ENCODE measurements at places on chromosomes 13 and 19.

DNA sequence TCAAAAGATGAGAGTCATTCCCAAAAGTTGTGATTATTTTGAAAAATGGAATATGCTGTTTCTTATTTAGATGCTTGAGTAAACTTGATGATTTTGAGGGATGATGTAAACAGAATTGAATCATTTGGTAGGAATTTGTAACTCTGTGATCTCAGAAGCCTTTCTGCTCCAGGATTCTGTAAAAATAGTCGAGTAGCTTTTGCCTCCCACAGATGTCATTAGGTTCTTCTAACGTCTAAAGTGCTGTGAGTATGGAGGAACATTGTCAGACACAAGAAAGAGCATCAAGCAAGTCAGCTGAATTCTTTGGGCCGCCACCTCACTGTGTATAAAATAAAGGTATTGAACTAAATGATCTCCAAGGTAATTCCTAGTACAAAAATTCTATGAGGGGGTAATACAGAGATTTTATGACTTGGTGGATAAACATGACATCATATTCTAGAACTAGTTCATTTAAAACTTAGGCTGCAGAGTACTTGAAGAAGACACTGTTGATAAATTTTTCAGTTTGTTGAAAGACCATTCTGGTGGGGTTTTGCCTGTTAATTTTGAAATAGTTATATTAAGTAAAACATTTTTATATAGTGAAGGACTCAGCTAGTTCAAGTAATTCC is 1.4 kb upstream of the GPR183 start:
- DNase-seq = no peak

DNA sequence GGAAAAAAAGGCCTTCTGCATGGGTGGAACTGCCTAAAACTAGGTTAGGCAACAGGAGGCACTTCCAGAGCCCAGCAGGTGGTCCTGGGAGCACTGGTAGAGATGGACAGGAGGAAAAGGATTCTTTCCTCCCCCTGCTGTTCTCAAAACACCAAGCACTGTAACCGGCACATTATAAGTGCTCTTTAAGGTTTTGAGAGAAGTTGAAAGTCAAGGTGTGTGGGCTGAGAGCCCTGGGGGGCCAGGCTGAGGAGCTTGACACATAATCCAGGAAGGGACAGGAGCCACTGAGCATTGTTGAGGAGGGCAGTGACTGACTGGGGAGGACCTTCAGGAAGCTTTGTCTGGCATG is 32.3 kb downstream of the SPATA13 start:
- DNase-seq = no peak

- no peak for DNase-seq
These were observed 191.1 kb downstream of the RGCC start for GRCh38 chr13:41648314-41648935.

- peak; percentile 25 for DNase-seq
These were observed 106.8 kb downstream of the NHLRC3 start for GRCh38 chr13:39144941-39145533.

DNA sequence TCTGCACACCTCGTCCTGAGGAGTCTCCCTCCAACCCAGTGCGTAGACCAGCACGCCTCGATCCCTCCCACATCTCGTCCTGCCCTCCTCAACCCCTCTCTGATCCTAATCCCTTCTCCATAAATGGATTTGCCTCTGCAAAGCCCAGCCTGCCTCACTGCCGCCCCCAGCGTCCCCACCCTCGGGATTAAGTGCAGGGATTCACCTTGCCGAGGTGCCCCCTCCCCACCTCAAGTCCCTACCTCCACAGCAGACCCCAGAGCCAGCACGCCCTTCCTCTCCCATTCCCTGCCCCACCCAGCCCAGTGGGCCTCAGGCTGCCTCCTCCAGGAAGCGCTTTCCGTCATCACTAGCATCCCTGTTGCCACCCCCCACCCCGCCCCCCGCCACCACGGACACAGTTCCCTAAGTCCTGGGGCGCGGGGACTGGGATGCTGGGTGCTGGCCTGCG is 4.0 kb downstream of the KLF16 start:
- DNase-seq = no peak

GRCh38 chr19:49447485-49448431 is 3.9 kb downstream of the PIH1D1 start:
- DNase-seq = no peak

DNA sequence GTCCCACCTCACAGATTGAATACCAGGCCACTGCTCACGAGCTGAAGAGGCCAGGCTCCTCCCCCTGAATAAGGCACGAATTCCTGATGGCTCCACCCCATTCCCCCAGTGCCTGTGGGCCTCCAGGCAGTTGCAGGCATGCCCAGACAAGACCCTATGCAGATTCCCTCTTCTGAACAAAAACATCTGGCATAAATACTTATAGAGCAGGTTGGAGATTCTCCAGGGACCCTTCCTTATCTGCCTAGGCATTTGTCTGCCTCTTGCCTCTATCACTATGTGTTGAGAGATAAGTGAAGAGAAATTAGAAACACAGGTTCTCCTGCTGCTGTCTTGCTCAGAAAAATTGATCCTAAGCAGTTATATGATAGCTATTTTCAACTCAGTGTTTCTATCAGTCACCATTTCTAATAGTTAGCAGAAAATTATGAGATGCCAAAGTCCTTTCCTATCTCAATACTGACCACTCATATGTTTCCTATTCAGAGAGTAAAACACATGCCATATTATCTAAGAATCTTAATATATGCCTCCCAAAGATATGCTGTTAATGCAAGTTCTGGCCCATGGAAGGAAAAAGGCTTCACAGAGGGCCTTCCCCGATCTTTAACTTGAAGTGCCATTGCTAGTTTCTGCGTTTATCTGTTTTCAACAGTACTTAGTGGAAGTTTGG is 364.0 kb downstream of the KCTD12 start:
- DNase-seq = no peak
